AG09319 (cell line): ENCODE measurements at places on chromosomes 3 and 15.

DNA sequence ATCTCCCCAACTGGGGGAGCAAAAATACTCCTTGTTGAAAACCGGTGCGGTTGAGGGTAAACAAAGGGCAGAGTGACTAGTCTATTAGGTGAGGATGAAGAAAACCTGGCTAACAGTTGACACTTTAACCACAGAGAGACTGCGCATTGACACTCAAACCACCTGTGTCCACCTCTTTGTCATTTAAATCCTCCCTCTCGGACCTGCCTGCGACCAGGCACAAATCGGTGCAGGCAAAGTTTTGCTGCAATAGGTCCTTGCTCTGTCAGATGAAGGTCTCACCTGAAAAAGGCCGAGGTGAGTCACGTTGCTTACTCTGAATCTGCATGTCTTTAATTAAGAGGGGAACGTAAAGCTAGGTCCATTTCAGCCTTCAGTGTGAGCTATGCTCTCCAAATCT is 494.1 kb upstream of the DPPA4 start:
- DNase-seq, result no peak

DNA sequence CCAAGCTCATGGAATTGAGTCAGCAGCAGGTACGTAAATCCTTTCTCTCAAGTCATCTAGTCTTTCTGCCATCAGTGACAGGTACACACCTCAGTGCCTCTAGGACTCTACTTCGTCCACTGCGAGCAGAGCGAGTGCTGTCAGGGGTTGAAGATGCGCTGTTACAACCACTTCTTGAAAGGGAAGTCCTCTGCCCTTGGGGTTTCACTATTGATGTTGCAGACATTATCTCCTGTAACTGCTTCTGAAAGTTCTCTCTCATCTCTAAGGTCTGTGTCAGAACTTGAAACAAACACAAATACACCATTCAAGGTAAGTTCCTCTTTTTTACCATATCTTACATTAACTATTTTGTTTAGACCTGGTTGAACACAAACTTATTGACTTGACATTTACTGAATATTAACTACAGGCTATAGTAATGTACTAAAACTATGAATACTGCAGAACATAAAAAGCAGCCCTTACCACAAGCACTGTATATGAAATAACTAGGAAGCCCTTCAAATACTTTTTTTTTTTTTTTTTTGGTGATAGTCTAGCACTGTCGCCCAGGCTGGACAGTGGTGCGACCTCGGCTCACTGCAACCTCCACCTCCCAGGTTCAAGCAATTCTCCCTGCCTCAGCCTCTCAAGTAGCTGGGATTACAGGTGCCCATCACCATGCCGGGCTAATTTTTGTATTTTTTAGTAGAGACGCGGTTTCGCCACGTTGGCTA is 41.5 kb downstream of the TOPBP1 start:
- DNase-seq, result no peak

DNA sequence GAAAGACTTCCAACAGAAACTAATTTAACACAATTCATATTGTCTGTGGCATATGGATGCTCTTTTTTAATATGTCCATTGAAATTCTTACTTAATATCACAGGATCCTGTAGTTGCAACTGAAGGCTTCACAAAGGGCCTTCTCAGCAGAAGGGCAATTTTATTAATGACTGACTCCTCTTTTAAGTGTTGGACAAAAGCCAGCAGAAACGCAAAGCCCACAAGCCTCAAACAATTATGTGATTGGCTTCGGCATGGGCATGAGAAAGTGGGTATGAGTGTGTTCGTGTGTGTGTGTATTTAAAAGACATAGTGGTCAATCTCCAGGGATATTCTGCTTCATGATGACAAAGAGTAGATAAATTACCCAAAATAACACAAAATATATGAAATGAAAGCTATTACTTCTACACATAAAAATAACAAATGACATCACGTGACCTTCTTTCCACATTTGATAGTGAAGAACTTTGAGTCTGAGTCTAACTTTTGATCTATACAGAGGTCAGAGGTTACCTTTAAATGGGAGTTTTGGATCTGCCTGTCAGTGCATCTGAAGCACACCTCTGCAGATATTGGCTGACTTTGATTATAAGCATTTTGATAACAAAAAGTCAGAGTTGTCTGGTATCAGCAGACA is 496.9 kb downstream of the CADM2 start:
- no peak for DNase-seq

- DNase-seq, result no peak
Observed at GRCh38 chr15:92878593-92879053, 21.5 kb upstream of the CHD2 start.
